ENCODE measurements at places on chromosomes 4 and X.
A peak's percentile ranks its signal among the peaks of the same experiment; 100 is the strongest.

GRCh38 chrX:129686422-129686948, 31.7 kb upstream of the APLN start:
- DNase-seq = peak; percentile 22

DNA sequence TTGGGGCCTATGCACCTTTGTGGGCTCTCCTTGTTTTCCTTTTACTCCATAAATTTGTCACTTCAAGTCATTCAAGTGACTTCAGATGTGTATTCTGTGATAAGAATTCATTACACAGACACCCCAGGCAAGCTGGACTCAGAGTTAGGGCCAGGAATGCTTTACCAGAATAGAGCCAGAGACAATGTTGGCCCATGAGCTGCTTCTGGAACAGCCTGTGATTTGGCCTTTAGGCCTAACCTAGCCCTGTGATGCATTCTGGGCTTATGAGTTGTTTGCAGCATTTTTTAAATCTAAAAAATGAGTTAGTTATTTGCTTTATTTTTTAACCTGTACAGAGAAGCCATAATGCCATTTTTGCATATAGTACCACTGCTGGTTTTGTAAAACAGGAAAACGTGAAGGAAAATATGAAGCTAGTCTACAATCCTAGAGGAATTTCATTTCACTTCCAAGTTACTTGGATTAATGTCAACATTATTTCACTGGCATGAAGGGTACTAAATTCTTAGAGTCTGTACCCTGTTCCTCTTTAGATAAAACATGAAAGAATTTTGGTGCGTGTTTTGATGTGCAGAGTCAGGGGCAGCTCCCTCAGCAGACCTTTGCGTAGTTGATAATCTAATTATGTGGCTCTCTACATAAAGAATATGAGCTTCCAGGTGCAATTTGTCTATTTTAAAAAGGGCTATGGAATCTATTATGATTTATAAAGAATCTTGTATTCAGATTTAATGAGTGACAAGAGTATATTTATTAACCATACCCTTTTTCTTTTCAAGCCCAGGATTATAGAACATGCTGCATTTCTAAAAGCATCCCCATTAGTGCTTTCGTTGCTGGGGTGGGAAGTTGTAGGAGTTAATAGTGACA, 84.7 kb downstream of the ARHGAP10 start:
- DNase-seq = no peak

- DNase-seq = no peak
Measured at GRCh38 chr4:175745329-175745728, 66.7 kb downstream of the GPM6A start.

DNA sequence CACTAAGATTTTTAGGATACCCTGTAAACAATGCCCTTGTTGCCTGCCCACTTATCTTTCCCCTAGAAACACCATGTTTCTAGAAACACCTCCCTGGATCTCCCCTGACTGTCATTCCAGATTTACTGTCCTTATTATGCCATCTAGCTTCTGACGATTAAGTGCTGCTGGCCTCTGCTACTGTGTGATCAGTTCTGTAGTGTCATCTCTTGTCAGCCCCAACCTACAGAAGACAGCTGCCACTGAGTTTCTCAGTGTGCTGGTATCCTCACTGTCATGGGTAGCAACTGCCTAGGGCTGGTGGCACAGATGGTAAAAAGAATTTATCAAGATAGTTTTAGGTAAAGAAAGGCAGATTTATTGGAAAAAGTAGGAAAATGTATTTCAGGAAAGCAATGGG, 68.7 kb upstream of the WWC2 start:
- DNase-seq = no peak

DNA sequence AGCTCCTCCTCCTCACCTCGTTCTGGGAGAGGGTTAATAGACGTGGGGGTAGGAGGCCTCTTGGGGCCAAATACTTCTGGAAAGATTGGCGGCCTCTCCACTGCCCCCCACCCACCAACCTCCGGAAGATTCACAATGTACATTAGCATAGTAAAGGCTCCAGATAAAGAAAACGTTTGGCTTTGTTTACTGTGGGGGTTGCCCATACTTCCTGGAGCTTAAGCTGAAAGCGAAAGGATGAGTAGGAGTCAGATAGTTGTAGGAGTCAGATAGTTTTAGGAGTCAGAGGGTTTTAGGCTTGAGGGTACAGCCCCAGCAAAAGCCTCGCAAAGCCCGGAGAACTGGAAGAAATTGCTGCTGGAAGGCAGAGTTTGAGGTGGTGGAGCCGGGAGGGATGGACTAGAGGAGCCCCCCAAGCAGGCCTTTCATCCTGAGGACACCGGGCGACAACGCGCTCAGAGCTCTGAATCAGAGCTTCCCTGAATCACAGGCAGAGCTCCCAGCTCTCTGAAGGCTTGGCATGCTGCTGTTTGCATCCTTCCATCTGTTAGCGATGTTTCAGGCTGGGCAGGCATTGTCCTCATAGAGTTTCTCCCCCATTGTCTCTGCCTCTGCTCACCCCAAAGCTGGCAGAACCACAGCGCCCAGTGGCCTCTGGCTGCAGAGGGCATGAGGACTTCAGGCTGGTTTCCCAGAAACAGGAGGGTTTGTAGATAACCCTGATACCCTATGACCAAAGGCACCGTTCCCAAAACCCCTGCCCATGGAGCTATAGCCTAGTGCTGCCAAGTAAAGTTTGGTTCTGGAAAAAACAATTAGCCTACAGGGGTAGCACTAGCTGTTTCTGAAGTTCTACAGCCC, 280.7 kb downstream of the BCOR start:
- DNase-seq = no peak

GRCh38 chr4:10529291-10530136, 72.3 kb upstream of the ZNF518B start:
- no peak for DNase-seq

- no peak for DNase-seq
Measured at GRCh38 chrX:111402344-111402743, 9.6 kb downstream of the DCX start.

GRCh38 chr4:73912191-73912590, 43.0 kb downstream of the CXCL1 start:
- DNase-seq = no peak

GRCh38 chrX:87941841-87942240, 424.2 kb downstream of the KLHL4 start:
- DNase-seq = no peak

DNA sequence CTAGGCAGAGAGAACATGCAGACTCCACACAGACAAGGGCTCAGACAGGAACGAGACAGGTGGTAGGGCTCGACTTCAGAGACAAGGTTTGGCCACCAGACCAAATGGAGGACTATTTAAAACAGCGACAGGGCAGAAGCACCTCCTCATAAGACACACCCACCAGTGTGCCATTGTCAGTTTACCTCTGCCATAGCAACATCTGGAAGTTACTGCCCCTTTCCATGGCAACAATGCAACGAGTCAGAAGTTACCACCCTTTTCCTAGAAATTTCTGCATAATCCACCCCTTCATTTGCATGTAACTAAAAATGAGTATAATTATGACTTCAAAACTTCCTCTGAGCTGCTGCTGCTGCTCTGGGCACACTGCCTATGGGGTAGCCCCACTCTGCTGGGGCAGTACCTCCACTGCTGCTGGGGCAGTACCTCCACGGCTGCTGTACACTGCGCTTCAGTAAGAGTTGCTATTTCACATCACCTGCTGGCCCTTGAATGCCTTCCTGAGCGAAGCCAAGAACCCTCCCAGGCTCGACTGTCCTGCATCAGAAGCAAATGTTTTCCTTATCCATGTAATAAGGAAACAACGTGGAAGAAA, 2222.3 kb upstream of the AGA start:
- DNase-seq = no peak

DNA sequence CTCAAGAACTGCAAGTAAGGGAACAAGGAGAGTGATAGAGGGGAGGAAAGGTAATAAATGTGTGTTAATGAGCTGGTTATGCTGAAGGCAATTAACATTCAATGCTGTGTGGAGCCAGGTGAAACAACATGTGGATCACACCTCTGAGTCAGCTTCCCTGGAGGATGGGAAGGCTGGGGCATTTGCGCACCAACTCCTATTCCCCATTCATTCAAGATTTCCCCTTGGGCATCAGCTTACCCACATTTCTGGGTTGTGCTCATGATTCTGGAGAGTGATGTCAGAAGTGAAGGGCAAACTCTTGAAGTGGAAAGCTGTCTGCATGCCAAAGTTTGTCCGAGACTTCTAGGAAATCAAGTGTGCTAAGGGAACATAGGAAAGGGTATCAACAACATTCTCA, 461.4 kb downstream of the MID1IP1 start:
- no peak for DNase-seq

DNA sequence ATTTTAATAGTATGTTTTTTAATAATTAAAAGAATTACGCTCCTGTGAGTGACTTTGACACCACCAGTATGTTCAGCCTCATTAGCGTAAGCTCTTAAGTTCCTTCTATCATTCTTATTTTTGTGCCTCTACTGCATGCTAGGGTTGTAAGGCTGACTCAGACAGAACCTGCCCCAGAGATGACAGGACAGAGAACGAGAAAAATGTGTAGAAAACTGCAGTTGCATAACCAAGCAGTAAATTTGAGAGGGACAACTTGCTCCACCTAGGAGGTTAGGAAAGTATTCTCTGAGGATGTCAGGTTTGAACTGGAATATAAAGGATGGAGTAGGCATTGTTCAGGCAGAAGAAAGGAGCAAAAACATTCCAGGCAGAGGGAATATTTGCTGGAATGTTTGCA, 98.7 kb downstream of the NFKB1 start:
- no peak for DNase-seq

DNA sequence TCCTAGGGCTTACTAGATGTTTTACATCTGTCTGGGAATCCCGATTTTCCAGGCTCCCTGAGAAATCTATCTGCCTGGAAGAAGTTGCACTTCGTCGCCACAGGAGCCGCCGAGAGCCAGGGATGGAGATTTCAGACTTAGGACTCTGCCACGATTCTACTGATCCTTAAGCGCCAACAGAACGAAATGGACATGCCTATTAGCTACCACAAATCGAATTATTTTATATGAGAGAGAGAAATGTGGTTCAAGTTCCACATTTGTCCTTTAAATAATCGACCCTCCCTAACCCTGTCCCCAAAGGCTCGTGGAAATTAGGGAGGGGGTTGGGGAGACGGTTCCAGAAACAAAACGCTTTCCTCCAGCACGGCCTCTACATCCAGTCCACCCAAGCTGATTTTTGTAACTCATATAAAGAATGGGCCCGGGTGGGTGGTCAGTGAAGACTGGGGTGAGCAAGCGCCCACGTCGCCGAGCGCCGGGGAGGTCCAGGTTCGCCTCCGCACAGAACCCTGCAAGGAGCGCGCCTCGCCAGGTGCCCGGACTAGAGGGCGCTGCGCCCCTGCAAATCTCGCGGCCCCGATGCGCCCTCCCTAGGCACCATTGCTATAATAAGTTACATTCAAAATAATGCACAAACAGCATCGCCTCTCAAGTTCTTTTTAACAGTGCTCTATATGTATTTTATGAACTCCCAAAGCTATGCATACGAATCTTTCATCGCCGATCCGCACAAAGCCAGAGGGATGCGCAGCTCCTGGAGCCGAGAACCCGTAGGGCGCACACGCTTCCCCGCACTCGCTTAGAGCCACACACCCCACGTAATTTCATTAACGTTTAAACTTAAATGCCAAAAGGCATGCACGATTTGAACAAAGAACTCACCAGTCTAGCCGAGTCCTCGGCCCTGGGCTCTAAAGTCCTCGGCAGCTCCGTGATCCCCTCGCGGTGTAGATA, 2.1 kb upstream of the FAT1 start:
- peak; percentile 79 for DNase-seq

DNA sequence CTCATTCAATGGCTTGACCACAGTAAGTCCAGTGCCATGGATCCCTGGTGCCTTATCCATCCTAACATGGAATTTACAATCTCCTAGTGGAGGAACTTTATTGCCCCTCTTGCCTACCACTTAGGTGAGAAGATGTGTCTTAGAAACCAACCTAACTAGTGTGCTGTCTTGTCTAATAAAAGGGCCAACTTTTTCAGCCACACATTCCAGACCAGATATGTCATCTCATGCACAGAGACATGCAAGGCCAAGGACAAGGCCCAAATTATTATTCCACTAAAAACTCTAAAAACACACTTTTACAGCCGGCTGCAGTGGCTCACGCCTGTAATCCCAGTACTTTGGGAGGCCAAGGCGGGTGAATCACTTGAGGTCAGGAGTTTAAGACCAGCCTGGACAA, 10.6 kb upstream of the PRDX4 start:
- no peak for DNase-seq

GRCh38 chr4:102511830-102512605, 10.9 kb downstream of the NFKB1 start:
- DNase-seq = peak; percentile 22

DNA sequence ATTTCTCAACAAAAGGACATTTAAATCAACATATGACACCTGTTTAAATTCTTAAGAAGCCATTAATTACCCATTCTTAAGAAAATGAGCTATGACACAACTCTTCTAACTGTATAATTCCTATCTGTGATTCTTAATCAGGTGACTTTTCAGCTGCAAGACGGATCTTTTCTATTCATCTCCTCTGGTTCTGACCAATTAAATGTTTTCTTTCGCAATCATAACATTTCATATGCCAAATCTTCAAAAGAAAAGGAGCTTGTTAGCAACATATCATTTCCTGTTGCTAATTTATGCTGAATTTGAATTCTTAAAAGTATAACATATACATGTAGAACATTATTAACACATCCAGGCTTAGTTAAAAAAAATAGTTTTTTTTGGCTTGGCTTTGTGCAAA, 62.5 kb downstream of the SEL1L3 start:
- no peak for DNase-seq

- no peak for DNase-seq
Measured at GRCh38 chrX:130097507-130098209, 12.6 kb downstream of the ELF4 start.

- no peak for DNase-seq
Measured at GRCh38 chr4:81260443-81261101, 45.5 kb upstream of the PRKG2 start.

- DNase-seq = no peak
Measured at GRCh38 chr4:176588436-176588835, 204.3 kb downstream of the VEGFC start.

GRCh38 chr4:79927931-79928330, 145.1 kb downstream of the ANTXR2 start:
- DNase-seq = no peak

DNA sequence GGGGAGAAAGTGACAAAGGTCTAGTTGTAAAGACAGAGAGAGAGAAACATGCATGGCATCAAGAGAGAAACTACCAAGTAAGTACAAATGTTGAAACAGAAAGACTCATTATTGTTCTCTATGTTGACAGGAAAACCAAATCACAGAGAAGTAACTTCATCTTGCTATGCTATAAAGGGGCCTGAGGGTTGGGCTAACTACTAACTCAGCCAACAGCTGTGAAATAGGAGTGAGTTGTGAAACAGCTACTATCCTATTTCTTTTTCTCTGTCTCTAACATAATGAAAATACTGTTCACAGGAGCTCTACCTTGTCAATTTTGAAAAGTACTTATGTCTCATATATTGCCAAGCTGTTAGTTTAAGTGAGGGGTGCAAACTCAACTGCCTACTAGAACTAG, 65.0 kb downstream of the MTMR8 start:
- DNase-seq = no peak

DNA sequence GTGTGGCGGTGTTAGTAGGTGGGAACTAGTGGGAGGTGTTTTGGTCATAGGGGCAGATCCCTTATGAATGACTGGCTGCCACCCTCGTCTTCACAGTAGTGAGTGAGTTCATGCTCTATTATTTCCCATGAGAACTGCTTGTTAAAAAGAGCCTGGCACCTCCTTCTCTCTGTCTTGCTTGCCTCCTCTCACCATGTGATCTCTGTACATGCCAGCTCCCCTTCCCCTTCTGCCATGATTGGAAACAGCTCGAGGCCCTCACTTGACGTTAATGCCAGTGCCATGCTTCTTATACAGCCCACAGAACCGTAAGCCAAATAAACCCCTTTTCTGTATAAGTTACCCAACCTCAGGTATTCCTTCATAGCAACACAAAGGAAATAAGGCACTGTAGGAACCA, 21.7 kb downstream of the PNMA6F start:
- no peak for DNase-seq

Data from midbrain (tissue), 1 donor.